ENCODE measurements at places on chromosomes 5 and 9.

DNA sequence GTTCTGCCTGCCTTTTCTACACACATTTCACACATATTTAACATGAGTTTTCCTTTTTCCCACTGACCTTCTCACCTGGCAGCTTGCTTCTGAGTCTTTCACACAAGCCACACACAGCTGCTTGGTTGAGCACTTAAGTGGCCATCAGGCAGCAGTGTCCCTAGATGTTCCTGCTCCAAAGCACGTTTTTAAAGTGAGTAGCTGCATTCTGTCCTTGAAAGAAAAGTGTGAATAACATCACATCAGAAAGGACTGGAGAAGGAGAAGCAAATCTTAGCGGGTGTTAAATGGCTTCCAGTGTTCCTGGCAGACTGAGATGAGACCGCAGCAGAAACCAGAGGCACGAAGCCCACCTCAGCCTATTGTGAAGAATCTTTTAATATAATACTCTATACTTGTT lies 209.2 kb upstream of the IRX4 start:
- no peak for DNase-seq

- no peak for DNase-seq
These were observed 299.4 kb downstream of the PARP8 start for GRCh38 chr5:50965654-50966375.

DNA sequence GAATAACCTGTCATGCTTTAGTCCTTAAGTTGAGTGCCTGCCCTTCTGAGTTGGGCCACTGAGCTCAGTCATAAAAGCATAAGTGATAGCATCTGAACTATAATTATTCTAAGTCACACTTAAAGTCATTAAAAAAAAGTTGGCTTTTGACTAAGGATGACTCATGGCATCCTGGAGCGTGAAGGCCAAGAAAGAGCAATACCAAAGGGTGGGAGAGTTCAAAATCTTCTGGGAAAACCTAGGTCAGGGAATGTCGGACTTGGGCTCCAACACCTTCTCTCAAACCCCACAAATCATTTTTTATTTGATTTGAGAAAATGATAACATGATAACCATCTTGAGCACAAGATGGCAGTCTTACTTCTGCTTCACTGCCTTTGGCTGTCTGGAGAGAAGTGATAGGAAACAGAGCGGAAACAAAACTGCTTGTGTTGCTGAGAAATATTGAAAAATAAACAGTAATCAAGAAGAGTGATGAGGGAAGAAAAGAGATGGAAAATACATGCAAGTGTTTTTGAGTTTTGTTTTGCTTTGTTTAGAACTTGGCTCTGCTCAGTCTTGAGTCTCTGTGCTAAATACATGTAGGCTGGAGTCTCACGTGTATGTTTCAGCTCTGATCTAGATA lies 16.9 kb upstream of the NTRK2 start:
- DNase-seq, result no peak

DNA sequence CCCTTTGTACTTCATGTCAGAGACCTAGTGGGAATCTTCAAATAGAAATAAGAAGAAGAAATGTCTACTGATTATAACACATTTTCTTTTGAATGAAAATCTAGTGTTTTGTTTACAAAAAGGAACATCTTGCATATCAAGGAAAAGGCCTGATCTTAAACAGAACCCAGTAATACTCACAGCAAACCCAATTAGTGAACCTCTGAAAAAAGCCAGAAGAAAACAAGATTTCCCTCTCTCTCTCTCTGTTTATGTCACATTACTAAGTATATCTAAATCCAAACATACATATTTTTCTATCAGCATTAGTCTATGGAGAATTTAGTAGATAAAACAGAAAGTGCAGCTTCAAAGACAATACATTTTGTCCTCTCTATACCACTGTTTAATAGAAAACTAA lies 457.9 kb downstream of the NR2F1-AS1 start:
- no peak for DNase-seq

DNA sequence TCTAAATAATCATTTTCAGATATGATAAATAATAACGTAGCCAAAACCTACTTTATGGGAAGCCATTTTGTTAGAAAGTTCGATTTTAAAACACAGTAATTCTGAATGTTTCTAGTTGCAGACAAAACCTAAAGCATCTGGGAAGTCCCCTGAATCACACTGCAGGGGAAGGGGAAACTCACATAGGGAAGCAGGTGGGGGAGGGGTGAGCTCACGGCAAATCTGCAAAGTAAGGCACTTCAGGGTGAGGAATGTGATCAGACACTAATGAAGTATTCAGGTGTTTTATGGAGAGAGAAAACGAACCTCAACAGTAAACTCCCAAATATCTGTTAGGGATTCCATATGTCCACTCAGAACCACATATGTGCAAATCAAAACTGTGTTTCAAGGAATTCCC lies 70.7 kb downstream of the EPB41L4A start:
- no peak for DNase-seq

DNA sequence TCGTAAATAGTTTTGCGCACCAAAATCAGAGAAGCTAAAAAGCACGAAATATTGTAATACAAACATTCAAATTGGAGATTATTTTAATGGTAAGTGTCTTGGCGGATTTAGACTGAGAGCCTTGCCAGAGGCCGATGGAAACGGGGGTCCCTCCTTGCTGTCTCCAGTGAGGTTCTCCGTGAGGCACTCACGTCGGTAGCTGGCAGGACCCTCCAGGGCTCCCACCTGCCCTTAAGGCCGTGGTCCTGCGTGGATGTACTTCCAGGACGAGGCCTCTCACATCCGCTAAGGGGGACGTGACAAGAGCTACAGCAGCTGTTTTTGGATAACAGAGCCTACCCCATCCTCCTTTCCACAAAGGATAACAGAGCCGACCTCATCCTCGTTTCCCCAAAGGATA lies 7.9 kb downstream of the NKD2 start:
- DNase-seq, result no peak

DNA sequence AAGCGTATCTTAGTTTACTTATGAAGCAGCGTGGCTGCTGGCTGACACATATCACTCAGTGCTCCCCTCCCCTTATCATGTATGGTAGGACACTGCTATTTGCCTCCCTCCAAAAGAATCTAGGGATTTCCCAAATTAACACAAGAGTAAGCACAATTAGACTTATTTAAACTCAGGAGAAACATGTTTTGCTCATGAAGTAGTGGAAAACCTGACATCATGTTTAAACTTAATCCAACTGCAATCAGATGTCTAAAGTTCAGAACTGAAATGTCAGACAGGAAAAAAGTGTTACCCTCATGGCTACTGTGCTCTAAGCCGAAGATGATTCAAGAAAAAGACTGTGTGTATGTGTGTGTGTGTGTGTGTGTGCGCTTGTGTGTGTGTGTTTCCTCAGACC lies 324.1 kb upstream of the TNC start:
- peak; percentile 31 for DNase-seq

GRCh38 chr5:127961006-127961762 lies 122.4 kb upstream of the SLC12A2 start:
- DNase-seq, result no peak

- no peak for DNase-seq
These were observed 112.3 kb upstream of the ADAMTSL1 start for GRCh38 chr9:18361646-18362045.

GRCh38 chr5:106818552-106818951 lies 852.2 kb downstream of the EFNA5 start:
- DNase-seq, result no peak

- DNase-seq, result no peak
These were observed 6.6 kb downstream of the C5orf52 start for GRCh38 chr5:157677931-157678330.

- no peak for DNase-seq
These were observed 307.5 kb downstream of the ZNF608 start for GRCh38 chr5:124438903-124439281.

DNA sequence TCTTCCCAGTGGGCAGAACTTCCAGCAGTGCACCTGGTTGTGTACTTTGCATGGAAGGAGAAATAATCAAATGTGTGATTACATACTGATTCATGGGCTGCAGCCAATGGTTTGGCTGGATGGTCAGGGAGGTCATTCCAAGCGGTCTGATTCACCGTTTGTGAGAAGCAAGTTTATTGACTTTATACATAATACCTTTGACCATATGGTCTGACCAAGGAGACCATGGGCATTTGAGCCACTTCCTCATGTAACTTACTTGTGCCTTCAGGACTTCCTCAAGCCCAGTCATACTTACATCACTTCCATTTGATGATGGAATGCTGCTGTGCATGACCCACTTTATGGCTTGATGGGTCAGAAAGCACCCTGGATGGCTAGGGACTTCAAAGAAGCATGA lies 41.1 kb downstream of the DAP start:
- DNase-seq, result peak; percentile 75

DNA sequence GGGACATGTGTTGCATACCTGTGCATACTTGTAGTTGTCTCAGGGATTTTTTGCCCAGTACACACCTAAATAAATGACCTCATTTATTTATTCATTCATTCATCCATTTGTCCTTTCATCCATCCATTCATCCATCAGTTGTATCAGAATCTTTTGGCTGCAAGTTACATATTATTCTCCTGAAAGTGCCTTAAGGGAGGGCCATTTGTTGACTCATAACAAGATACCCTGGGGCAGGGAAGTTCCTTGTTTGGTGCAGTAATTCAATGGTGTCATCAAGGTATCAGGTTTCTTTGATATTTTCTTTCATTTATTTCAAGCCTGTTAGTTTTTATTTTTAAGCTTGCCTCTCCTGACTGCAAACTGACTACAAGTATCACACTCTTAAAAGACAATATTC lies 597.9 kb upstream of the TLE4 start:
- DNase-seq, result peak; percentile 24

GRCh38 chr9:19665146-19665863 lies 123.5 kb downstream of the SLC24A2 start:
- DNase-seq, result no peak

Data from non-pigmented ciliary epithelial cell (primary cell).